ENCODE measurements at places on chromosomes 2 and 18.

DNA sequence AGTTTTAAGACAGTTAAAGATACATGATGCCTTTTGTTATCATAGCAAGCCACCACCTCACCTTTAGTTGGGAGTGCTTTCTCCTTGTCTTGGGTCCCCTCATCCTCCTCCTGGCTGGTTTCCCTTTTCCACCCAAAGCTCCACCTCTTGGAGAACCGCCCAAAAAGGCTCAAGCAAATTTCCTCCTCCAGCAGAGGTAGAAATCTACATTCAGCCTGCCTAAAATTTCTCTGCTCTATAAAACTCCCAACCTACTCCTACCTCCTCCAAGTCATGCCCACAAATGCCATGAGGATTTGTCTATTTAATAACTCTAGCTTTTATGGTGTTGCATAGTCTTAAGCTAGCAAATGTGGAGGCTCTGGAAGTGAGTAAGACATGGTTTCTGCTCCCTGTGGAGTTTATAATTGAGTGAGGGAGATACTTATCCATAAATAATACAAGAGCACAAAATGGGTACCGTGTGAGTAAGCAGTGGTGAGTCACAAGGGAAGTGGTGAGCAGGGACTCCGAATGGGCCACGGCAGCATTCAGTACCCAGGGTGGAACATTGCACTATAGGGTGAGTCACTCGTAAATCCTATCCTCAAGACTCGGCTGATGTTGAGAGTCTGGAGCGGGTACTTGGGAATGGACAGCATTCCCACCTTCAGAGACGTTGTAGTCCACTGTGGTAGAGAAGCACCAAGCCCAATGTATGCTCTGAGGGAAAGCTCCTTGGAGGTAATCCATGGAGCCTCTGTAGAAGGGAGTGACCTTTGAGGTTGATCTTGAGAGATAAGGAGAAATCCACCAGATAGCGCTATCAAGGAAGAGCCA is 146.3 kb downstream of the RTN4 start:
- peak; percentile 49 for DNase-seq

DNA sequence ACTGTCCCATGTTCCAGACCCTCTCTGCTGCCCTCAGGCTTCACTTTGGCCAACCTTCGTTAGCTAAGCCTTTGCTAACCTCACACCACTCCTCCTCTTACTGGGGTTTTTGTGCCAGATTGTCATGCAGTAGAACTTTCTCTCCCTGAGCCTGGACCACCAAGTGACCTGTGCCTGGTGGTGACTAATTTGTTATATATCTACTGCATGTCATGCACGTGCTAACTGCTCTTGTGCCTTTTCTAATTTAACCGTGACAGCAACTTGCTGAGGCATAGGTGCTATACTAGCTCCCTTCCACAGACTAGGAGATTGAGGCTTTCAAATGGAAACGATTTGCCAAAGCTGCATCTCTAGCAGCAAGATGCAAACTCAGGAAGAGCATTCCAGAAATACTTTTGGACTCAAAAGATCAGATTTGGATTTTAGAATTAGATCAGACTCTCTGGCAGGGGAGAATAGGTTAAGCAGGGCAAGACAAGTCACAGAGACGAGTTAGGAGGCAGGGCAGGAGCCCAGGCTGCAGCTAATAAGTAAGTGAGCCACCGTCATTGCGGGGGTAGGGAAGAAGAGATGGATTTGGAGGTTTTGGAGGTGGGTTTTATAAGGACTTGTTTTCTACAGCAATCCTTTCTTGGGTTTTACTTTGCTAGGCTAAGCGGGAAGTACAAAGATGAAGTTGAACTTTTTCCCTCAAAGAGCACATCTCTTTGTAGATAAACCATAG is 1.8 kb downstream of the PPP1R7 start:
- DNase-seq: no peak

DNA sequence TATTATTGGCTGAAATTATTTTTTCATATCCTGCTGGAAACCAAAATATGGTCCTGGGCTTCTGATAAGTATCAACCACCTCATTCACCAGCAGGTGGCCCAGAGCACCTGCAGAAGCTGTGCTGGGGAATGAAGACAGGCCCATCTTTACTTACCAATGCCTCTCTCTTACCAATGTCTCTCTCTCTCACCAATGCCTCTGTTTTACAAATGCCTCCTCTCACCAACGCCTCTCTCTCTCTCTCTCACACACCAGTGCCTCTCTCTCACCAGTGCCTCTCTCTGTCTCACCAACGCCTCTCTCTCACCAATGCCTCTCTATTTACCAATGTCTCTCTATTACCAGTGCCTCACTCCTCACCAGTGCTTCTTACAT is 2.3 kb upstream of the MAL start:
- DNase-seq: no peak

DNA sequence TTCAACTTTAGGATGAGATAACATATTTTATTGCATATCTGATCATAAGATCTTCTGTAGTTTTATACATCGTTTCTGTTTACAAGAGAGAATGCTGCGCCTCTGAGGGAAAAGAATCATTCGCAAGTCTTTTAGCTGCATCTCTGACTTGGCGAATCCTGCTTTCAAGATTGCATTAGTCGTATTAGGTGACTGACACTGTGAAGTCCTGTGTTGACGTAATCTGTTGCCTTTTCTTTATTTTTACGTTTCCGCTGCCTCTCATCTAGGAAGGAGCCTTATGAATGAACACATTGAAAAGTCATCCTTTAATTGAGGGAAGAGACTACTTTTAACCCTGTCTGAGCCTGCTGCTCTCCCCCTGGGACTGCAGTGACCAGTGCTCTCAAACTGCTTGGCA is 101.5 kb downstream of the LDLRAD4 start:
- no peak for DNase-seq

GRCh38 chr2:65608916-65609315 is 176.5 kb upstream of the SPRED2 start:
- DNase-seq: no peak

DNA sequence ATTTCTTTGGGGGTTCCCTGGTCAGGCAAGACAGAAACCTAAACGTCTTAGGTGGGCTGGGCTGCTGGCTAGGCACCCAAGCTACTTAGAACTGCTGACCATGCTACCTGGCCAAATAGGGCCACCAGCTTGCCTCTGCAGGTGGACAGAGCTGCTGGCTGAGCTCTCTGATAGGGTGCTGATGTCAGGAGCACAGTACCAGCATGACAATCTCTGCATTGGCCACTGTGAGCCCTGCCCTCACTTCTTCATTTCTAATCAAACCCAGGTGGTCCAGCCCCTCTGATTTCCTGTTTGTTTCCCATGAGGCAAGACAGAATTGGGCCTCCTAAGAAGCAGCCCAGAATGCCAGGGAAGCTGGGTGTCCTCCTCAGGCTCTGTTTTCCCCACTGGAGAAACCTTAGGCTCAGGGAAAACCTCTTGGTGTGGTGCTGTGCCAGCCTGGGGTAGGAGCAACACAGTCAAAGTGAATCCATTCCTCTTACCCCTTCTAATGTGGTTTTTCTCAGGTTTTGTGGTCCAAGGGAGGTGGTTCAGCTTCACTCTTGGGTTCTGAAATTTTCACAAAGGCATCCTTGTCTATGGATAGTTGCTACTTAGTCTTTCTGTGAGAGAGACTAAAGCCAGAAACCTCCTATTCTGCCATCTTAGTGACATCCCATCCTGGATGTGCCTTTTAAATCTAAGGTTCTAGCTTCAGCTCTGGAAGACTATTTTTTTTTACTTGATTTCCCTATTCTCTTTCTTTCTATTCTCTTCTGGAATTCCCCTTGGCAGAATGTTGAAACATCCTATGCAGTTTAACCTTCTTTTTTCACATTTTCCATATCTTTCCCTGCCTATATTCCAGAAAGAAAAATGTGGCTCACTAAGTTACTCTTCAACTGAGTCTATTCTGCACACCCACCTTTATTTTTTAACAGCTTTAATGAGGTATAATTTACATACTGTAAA is 15.2 kb downstream of the SP100 start:
- DNase-seq: no peak

GRCh38 chr2:188569431-188570165 is 277.9 kb downstream of the GULP1 start:
- DNase-seq: no peak

GRCh38 chr18:212780-213179 is 54.4 kb downstream of the USP14 start:
- no peak for DNase-seq

DNA sequence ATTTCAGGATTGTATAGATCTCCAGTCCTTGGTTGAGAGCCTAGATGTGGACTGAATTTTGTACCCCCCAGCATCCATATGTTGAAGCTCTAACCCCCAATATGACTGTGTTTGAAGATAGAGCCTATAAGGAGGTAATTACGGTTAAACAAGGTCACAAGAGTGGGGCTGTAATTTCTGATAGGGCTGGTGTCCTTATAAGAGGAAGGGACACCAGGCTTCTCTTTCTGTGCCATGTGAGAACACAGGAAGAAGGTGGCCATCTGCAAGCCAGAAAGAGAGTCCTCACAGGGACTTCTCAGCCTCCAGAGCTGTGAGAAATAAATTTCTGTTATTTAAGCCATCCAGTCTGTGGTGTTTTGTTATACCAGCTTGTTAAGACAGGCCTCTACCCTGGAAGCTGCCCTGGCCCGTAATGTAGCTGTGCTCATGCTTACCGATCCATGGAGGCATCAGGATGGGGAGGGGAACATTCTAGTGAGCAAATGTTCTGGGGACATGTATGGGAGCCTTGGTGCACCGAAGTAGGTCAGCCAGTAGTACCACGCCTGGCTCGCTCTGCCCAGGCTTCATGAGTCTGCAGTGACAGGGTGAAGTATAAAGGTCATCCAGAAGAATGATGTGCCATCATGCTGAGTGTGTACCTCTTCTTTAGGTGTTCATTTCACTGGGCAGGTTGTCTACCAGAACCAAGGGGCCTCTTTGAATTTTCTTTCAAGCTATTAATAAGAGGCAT is 16.1 kb downstream of the RASGRP3 start:
- no peak for DNase-seq

GRCh38 chr2:96608469-96609455 is 29.4 kb downstream of the KANSL3 start:
- DNase-seq: no peak

DNA sequence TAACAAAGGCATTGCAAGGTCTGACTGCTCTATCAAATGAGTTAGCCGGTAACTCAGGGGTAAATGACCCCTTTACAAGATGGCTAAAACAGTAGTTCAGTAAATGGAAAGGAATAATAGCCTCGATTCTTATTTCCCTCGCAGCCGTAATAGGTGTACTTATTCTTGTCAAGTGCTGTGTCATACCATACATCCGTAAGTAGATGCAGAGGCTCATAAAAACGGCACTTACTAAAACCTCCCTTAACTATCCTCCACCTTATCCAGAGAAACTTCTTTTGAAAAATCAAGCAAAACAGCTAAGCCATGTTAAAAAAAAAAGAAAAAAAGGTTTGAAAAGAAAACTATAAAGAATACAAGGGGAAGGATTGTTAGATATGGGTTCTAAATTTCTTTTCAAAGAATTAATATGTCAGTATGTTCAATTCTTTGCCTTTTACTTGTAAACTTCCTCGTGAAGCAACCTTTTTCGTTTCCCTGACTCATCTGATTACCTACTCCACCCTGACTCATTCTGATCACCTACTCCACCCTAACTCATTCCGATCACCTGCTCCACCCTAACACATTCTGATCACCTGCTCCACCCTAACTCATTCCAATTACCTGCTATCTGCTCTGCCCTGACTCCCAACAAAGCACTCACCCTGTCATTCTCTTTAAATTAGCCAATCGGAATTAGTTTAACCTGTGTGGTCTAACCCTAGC is 127.5 kb downstream of the SPAG16 start:
- no peak for DNase-seq

- DNase-seq: no peak
Measured at GRCh38 chr2:235287375-235287733, 206.5 kb upstream of the AGAP1 start.

DNA sequence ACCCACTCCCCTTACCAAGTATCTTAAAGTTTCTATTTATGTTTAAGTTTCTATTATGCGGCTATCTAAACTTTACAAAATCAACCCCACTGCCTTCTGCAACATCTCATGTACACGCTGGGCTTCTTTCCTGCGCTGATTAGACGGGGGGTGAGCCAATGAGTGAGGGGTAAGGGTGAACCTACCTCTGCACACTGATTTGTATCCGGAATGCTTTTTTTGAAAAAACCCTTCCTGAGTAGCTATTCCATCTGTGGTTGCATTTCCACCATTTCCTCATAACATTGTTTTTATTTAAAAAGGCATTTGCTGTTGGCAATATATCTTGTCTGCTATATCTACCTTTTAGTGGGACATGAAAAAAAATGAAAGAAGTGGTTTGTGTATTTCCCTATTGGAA is 6.3 kb downstream of the ALPG start:
- DNase-seq: no peak

DNA sequence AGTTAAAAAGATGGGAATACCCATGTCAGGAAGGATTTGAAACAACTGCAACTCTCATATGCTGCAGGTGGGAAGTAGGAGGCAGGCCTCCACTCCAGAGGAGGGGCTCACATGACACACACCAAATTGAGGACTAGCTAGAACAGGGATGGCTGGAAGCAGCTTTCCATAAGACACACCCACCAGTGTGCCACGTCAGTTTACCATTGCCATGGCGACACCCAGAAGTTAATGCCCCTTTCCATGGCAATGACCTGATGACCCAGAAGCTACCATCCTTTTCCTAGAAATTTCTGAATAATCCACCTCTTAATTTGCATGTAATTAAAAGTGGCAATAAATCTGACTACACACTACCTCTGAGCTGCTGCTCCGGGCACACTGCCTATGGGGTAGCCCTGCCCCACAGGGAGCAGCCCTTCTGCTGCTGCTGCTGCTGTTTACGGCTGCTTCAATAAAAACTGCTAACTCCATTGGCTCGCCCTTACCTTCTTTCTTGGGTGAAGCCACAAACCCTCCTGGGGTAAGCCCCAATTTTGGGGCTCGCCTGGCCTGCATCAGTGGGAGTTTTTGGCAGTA is 89.4 kb downstream of the RRM2 start:
- no peak for DNase-seq

GRCh38 chr2:211798868-211799267 is 739.7 kb downstream of the ERBB4 start:
- no peak for DNase-seq

DNA sequence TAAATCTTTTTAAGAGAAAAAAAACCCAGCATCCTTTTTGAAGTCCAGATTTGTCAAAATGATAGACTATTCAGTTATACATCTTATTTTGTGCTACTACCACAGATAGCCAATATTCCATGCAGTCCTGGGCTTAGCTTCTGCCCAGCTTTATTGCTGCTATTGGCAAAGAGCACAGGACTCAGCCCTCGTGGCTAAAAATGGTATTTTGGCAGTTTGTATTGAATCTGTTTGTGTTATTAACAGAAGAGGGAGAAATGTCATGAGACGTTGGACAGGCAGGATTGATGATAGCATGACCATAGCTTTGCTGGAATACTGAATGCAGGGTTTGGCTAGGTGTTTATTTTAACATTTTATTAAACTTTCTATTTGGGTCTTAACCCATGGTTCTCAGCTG is 19.4 kb downstream of the ELAC1 start:
- no peak for DNase-seq

DNA sequence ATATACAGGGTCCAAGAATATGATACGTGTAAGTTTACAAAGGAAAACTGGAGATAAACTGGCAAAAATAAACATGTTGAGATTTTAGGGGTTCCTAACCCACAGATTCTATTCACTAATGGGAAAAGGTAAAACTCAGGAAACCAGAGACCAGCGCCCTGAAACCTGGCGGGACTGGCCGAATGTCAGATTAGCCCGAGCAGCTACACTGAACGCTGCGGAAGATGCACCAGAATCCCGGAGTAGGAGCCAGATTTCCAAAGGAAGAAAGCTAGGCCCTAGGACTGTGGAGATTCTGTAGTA is 679 bp upstream of the WDR75 start:
- DNase-seq: no peak

- no peak for DNase-seq
Measured at GRCh38 chr2:63594660-63595059, 5.9 kb downstream of the MDH1 start.

Data from stimulated activated CD4-positive, alpha-beta T cell treated with anti-CD3 and anti-CD28 coated beads, TNF-alpha, amount 100 ng/mL, for 48 hours (primary cell).